ENCODE measurements at places on chromosomes 16 and 17.

- DNase-seq: no peak
These were observed 67.7 kb upstream of the ALOX12 start for GRCh38 chr17:6928193-6928592.

- no peak for DNase-seq
These were observed 49.2 kb downstream of the MYH11 start for GRCh38 chr16:15807603-15808009.

- DNase-seq: no peak
These were observed 38.3 kb downstream of the HLF start for GRCh38 chr17:55303008-55303493.

DNA sequence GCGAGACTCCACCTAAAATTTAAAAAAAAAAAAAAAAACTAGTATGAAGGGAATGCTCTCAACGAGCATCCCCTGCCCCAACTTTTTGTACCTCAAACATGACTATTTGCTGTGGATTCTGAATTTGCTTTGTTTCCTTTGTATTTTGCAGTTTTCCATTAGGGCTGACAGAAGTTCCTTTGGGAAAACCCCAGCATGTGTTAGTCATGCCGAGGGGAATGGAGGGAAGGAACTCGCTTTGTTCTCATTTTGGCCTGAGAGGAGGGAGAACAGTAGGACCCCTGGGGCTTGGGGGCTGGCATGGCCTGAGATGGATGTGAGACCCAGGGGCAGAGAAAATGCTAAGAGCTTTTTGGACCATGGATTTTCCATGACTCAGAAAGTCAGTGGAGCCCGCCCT lies 20.5 kb downstream of the KRT9 start:
- no peak for DNase-seq

GRCh38 chr17:55259684-55260111 lies 5.1 kb upstream of the HLF start:
- no peak for DNase-seq

GRCh38 chr16:9657641-9658040 lies 524.6 kb downstream of the GRIN2A start:
- DNase-seq: no peak

GRCh38 chr17:59972778-59973177 lies 8.2 kb upstream of the RNFT1 start:
- DNase-seq: peak; percentile 43

DNA sequence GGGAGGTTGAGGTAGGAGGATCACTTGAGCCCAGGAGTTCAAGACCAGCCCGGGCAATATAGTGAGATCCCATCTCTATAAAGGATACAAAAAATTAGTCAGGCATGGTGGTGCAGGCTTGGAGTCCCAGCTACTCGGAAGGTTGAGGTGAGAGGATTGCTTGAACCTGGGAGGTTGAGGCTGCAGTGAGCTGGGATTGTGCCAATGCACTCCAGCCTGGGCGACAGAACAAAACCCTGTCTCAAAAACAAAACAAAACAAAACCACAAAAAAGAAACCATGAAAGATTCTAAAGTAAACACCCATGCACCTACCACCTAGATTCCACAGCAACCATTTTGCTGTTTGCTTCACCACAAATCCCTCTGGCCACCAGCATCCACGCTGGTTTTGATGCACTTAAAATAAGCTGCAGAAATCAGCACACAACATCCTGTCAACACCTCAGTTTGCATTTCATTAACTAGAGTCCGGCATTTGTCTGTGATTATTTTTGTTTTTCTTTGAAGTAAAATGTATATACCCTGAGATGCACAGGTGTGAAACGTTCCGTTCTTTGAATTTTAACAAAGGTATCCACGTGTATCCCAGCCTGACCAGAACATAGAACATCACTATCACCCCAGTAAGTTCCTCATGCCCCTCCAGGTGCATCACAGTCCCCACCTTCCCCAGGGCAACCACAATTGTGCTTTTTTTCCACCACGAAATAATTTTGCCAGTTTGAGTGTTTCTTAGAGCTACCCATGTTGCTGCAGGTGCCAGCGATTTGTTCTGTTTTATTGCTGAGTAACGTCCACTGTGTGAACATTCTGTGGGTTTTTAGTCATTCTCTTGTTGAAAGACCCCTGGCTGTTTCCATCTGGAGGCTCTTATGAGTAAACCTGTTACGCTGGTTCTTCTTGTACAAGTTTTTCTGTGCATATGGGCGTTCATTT lies 191.5 kb downstream of the SEC14L1 start:
- no peak for DNase-seq

DNA sequence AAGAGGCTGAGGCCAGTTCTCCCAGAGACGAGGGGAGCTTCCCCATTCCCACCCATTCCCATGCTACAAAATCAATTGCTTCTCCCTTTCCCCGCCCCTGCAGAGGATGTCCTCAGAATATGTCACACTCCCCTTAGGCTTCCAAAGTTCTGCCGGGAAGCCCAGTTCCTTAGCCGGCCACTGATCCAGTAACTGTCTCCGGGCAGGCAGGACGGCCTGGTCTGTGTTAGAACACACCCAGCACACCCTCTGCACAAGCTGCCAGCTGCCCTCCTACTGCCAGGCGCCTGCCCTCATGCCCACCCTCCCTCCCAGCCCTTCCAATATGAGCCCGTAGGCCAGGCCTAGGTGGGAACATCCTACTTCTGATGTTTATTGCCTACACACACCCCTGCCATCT lies 31.1 kb downstream of the SGSM2 start:
- no peak for DNase-seq

DNA sequence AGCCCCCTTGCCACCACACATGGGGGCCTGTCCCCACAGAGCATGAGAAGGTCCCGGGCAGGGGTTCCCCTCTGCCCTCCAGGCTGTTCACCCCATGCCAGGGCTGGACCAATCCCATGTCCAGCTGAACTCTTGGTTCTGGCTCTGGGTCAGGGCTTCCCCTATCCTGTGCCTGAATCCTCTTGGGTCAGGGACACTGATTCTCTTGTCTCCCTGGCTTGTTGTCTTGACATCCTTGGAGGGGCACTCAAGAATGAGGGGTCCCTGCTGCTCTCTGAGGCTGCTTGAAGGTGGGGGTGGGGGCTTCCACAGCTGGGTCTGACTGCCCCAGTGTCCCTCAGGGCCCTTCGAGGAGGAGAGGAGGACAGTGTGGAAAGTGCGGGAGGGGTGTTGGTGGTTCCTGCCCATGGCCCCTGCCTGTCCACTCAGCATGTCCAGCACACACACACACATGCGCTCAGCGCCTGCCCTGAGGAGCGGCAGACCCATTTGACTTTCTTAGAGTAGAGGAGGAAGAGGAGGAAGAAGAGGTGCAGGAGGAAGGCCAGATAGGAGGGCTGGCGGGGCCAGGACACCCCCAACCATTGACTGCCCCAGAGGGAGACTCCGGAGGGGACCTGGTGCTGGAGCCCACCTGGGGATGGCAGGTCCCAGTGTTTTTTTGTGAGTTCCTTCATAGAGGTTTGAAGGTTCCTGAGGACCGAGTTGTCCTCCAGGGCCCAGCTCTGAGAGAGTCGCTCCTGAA lies 47.0 kb downstream of the TNFRSF13B start:
- DNase-seq: no peak

GRCh38 chr16:21194771-21195301 lies 16.5 kb downstream of the ZP2 start:
- DNase-seq: peak; percentile 16

- no peak for DNase-seq
These were observed 88.9 kb upstream of the ATF7IP2 start for GRCh38 chr16:10296956-10297340.

DNA sequence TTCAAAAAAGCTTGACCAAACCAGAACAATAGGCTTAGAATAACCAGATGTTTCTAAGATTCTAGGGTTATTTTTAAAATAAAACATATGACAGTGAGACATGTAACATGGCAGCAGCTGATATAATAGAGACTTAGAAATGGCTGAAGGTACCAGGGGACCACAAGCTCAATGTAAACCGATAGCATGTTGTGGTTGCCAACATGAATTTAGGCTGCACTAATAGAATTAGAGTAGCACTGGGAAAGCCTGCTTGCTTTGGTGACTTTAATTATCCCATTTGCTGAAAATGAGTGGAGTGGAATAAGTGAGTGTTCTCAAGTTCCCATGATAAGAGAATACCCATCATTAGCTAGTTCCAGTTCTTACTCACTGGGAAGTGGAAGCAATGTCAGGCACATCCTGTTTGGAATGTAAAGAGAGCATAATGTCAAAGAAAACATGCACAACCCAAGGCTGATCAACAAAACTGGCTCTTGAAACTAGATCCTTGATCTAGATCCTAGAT lies 621.2 kb upstream of the CDH5 start:
- no peak for DNase-seq

GRCh38 chr16:81723098-81723723 lies 55.9 kb upstream of the PLCG2 start:
- DNase-seq: peak; percentile 70

DNA sequence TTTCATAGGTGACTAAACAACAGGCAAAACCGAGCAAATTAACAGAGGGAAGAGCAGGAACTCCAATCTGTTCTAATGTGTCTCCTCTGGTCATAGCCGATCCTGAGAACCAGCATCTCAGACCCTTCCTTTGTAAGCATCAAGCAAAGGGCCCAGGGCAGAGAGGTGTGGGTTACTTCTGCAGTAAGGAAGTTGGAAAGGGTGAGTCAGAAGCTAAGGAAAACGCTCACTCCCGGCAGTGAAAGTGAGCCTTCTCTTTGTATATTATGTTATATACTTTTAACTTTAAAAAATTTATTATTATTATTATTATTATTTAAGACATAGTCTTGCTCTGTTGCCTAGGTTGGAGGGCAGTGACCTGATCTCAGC lies 77.7 kb downstream of the MRM3 start:
- DNase-seq: no peak

DNA sequence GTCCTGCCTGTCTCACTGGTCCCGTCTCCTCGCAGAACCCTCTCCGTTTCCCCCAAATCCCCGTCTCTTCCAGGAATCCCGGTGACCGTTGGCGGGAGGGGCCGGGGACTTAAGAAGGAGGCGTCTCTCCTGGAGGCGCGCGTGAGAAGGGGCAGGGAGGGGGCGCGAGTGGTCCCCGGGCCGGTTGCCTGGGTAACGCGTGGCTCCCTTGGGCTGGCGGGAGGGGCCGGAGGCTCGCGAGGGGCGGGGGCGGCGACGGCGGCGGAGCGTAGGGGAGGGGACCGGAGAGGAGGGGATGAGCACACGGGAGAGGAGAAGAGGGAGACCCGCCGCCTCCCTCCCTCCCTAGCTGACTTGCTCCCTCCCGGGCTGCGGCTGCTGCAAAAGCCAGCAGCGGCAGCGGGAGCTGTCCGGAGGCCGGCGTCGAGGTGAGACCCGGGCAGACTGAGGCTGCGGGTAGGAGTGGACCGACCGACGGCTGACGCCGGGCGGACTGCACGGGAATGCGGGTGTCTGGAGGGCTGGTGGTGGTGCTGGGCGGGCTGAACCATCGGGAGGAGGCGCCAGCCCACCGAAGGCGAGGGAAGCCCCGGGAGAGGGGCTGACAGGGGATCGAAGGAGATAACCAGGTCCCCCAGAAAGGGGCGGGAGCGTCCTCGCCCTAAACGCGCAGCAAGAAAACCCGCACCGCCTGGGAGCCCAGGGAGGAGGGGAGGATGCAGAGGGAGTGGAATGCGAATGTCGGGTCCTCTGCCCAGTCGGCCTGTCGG lies at the start of gene PRRT2:
Gene PRRT2 (plus strand): TSS at position 298 of the 770 bp plus-strand sequence. CDS start 862 bp downstream, outside the sequence.
- peak; percentile 94 for DNase-seq

DNA sequence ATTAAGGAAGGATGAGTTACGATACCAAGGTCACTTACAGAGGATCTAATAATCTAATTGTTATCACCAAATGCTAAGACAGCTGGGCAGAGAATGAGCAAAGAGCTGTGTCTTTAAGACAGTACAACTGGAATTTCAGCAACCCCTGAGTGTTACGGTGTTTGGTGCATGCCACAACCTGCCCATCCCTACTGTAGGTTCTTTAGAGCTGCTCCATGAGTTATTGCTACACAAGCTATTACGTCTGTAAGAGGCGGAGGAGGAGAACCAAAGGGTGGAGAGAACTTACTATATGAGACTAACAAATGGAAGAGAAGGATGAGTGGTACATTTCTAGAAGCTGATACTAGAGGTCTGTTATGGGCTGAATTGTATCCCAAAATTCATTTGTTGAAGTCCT lies 14.2 kb upstream of the C17orf78 start:
- no peak for DNase-seq

DNA sequence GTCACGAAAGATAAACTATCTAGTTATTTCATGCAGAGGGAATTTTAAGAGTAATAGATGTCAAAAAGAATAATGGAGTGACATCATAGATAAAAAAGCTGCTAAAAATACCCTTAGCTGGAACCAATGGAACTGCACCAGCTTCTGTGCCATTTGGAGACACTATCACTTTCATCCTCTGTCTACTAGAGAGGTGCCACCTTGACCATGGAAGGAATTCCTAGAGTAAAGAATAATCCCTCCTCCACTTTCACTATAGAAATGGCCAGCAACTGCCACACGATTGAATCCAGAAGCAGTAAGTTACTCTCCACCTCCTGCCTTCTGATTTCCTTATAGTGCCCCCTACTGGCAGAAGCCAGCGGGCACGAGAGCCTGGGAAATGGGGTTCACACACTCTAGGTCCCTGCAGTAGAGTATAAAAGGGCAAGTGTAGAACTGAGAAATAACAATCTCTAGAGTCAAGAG lies 2.8 kb upstream of the ALDH3A2 start:
- DNase-seq: peak; percentile 29

GRCh38 chr17:57253362-57254065 lies 2.8 kb upstream of the MSI2 start:
- no peak for DNase-seq

DNA sequence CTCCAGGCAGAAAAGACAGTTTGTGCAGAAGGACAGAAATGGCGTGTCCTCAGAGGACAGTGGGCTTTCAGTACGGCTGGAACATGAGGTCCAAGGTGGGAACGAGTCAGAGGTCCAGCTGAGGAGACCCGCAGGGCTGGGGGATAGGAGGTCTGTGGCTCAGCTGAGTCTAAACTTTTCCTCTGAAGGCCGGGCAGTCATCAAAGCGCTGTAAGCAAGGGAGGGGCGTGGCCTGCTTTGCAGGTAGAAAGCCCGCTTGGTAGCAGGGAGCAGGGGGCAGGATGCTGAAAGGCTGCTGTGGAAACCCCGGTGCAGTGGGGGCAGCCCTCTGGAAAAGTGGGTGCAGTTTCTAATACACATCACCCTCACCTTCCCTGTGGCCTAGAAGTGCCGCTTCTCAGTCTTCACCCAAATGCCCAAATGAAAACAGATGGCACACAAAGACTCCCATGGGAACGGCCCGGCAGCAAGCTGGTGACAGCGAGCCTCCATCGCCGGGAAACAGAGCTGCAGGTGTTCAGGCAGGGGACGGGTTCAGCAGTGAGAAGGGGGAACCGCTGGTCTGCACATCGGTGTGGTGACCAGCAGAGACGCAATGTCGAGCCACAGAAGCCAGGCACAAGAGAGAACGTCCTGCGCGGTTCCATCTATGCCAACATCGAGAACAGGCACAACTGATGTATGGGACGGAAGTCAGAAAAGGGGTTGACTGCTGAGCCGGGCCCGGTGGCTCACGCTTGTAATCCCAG lies 12.2 kb upstream of the OSGIN1 start:
- DNase-seq: no peak

DNA sequence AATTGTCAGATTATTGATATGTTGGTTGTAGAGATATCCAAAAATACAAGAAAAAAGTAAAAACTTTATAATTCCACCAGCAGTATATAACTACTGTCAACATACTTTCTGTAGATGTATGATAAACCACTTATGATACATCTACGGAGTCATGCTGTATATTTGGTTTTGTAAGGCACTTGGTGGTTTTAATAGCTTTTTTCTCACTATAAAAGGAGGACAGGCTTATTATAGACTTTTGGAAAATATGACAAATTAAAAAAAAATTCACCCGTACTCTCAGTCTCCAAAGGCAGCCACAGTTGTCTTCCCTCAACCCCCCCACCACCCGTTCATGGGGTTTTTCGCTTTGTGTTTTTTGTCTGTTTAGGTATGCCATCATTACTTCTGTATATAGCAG lies 14.8 kb downstream of the RAI1 start:
- no peak for DNase-seq
